Dorsolateral prefrontal cortex (tissue), 122 donors: ENCODE measurements at places on chromosomes 12 and 14. TPM values are rescaled to one million over a fixed set of nuclear protein-coding genes. Genes with fewer than 3 reads are reported as not detected.

- DNase-seq = no peak
Measured at GRCh38 chr14:59321626-59321949, 133.1 kb downstream of the DAAM1 start.

The VPS29 gene
- total RNA-seq = 89.1 TPM

DNA sequence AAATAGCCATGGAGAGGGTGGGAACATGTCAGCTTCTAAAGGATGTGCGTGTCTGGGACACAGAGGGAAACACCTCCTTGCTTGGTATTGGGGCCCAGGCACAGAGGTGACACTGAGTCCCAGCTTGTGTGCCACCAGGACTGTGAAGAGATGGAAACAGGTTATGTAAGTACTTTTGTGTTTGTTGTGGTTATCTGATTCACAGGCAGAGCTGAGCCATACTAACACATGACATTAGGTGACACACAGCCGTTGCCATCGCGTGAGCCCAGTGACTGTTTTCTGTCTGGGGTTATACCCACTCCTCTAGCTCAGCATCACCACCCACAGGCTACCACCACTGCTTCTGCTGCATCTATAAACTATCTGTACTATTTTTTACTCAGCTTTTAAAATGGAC is 12.1 kb upstream of the FLVCR2 start:
- no peak for DNase-seq

The TSHR gene
- total RNA-seq = not detected

The KRT75 gene
- not detected for total RNA-seq

- no peak for DNase-seq
Measured at GRCh38 chr12:125650587-125650986, 585.4 kb downstream of the AACS start.

DNA sequence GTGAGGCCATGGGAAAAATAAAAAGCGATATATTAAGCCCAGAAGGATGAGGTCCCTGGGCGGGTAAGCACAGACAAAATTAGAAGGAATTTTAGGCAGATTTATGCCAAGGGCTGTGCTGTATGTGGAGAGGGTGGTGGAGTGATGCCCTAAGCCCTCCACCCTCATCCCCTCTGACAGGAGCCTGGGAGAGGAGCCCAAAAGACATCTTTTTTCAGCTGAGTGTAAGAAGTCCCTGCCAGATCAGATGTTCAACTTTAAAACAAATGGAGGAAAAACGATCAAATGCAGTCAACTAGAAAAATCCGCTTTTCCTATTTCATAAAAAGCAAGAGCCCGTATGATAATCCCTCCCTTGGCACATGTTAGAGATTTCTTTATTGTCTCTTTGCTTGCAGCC is 47.7 kb upstream of the NRXN3 start:
- no peak for DNase-seq

The TBC1D30 gene
- 24.7 TPM for total RNA-seq

The LMO3 gene
- 320 TPM for total RNA-seq

The CCDC175 gene
- 3.3 TPM for total RNA-seq

DNA sequence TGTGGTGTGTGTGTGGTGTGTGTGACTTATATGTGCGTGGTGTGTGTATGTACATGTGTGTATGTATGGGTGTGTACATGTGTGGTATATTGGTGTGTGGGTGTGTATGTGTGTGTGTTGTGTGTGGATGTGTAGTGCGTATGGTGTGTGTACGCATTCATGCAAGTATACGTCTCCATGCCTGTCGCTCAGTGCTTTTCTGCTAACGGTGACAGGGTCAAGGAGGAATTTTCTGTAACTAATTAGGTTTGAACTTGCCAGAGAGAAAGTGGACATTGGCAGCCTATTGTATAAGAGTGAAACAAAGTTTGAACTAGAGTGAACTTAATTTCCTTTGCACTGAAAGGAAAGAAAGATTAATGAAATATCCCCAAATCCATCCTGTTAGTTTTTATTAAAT is 120.9 kb upstream of the GSC start:
- DNase-seq = no peak

The PRH2 gene
- total RNA-seq = not detected

DNA sequence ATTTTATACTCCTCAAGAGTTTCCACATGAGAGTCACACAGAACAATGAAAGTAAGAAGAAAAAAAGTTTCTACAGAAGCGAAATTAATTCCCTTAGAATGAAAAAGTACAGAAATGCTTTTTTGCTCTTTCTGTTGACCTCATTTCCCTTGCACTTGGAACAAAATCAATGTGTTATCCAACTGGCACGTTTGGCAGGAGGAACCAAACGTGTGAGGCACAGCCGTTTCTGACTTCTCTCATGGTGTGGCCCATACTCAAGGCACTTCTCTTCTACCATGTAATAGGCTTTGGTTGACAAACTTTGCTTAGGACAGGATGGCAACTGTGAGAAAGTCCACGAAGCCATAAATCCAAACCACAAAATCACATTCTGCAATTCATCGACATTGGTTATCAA is 297.0 kb downstream of the FUT8 start:
- no peak for DNase-seq

GRCh38 chr12:47740606-47741339 is 15.5 kb upstream of the ENDOU start:
- DNase-seq = no peak

The PRH1 gene
- 52.5 TPM for total RNA-seq

- no peak for DNase-seq
Measured at GRCh38 chr12:115983226-115983798, 294.2 kb downstream of the MED13L start.

The ERP27 gene
- 0.22 TPM for total RNA-seq

DNA sequence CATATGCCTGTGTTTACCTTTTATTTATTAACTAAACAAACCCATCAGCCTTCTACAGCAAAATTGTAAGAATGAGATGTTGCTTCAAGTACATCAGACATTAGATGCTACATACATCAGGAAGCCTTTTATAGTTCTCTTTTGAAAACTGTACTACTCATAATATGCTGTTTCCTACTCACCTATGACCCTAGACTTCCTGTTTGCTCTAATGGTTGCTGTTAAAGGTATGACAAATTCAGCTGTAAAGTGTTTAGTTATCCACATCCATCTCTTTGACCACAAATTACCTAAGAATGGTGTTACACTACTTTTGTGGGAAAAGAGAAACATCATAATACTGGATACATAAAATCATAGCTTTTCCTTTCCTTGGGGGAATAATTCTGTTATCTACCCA is 220.0 kb downstream of the RAD51B start:
- no peak for DNase-seq

DNA sequence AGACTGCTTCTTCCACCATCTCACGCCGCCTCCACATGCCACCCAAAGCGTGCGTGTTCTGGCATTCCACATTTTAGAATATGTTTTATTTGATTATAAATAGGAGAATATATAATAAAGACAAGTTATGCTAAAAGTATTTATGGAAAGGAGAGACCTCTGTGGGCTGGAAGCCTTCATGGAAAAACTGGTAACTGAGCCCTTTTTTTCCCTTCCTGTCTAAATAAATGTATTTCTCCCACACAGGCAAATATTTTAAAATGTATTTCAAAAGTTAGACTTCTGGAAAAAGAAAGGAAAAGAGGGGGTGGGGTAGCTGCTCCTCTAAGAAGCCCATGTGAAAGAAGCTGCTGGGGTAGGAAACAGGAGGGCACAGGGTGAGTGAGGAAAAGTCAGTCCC is 16.1 kb upstream of the NR4A1 start:
- DNase-seq = no peak

- no peak for DNase-seq
Measured at GRCh38 chr12:126434412-126434985, 1369.3 kb downstream of the AACS start.

The NRDE2 gene
- total RNA-seq = 17.8 TPM

The DEPDC4 gene
- 1.3 TPM for total RNA-seq

DNA sequence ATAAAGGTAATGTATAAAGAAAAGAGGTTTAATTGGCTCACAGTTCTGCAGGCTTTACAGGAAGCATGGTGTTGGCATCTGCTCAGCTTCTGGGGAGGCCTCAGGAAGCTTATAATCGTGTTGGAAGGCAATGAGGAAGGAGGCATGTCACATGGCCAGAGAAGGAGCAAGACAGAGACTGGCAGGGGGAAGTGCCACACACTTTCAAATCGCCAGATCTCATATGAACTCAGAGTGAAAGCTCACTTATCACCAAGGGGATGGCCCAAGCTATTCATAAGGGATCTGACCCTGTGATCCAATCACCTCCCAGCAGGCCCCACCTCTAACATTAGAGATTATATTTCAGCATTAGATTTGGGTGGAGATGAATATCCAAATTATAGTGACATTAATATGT is 26.3 kb downstream of the LDHB start:
- DNase-seq = no peak

DNA sequence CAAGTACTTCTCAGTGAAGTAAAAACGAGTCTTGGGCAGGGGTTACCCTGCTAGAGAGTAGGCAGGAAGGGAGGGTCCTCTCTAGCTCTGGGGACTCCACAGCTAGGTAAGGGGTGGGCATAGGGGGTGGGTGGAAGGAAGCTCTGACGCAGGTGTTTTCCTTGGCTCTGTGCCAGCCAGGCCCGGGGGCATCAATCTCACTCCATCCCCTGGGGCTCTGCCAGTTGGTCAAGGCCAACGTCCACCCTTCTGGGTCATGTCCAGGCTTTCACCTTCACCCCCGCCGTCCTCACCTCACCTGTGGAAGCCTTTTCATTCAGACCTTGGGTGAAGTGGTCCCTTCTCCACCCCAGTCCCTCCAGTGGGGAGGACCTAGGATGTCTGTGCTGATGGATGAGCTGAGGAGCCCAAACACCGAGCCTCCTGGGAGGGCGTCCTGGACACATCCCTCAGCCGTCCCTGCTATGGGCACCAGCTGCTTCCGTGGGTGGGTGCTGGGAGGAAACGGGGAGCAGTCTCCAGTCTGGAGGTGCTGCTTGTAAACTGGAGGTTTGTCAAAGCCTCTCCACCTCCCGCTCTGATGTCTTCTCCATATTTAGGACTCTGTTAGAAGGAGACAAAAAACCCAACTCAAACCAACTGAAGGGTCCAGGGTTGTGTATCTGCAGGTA is 71.5 kb upstream of the SFSWAP start:
- no peak for DNase-seq

The PLD4 gene
- total RNA-seq = 13.0 TPM

DNA sequence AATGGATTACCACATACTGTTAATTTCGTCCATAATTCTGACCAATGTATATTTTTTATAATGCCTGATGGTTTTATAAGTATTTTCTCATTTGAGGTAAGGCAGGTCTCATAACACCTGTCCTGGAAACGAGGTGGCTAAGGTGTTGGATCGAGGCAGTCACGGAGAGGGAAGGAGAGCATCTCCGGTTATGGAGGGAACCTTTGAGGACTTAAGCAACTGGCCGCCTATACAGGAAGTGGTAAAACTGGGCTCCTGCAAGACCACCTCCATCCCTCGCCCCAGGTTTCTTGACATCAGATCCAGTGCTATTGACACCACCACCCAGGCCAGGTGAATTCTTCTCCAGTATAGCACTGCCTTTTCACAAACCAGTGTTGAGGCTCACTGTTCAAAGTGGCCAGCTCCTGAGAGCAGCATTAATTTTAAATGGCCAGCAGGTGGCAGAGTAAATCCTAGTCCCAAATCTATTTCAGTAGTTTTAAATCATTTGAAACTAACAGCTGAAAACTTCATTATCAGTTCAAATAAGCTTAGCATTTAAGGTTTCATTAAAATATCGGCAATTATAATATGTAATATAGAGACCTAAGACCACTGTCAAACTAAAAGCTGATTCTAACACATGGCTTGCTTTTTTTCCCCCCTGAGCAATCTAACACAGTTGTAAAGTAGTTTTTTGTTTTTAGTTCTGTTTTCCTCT is 100.8 kb downstream of the PPM1A start:
- no peak for DNase-seq

GRCh38 chr12:114683709-114684097 is 272 bp downstream of the TBX3 start:
- no peak for DNase-seq

- DNase-seq = no peak
Measured at GRCh38 chr12:130300737-130301535, 36.8 kb upstream of the PIWIL1 start.

DNA sequence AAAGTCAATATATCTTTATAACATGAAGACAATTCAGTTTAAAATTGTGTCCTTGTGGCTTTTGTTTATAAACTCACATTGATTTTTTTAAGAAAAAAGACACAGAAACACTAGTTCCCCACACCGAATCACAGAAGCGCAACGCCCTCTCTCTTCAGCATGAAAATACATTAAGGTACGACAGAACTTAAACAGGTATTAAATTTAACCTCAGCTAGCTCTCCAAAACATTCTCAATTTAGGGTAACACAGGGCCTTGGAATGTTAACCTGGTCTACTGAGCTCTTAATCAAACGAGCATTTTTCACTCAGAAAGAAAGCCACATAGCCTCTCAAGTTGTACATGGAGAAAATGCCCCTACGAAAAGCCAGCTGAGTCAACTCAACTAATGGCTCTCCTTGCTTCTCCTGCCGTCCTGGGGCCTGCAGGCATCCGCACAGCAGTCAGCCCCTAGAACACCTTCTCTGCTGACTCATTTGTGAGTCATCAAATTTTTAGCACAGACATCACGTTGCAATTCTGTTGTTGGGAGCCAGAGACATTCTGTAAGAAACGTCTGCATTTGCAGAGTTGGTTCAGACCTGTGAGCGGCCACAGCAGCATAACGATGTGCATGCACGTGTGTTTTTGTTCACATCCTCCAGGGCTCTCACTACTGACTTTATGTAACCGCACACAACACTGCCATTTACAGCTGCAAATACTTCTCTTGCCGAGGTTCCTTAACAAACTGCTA is 141.6 kb downstream of the ITPR2 start:
- no peak for DNase-seq

- peak; percentile 86 for DNase-seq
Measured at GRCh38 chr12:6764011-6764828, 1.9 kb upstream of the PTMS start.

GRCh38 chr14:67579636-67580035 is 20.4 kb downstream of the PIGH start:
- DNase-seq = no peak

DNA sequence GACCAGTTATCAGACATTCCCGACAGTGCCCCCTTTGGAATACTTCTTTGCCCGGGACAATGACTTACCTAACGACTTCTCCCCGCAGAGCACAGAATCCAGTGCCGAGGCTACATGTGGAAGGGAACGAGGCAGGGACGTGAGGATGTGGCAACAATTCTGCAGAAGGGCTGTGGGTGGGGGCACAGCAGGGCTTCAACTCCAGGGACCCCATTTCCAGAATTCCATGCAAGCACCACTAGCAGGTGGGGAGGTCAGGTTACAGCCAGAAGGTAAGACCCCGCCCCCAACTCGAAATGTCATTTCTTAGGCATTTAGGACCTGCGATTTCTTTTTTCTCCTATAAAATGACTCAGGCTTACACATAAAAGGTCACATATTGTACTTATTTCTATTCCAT is 207.9 kb downstream of the TMEM132C start:
- DNase-seq = no peak

DNA sequence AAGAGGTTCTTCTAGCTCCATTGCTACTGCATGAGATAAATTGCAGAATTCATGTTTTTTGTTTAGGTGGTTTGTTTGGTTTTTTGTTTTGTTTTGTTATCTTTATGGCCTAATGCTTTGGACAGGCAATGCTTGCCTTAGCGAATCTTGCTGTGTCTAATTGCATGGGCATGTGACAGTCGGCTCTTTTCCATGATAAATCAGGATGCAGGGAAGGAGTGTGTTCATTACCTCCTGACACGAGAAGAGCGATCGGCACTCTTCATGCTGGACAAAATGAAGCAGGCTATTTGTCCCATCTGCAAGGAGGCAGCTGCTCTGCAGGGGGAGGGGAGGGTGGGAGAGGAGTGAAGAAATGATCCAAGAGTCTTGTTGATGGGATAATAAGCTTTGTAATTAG is 6.5 kb downstream of the CCDC60 start:
- DNase-seq = no peak

GRCh38 chr14:75835737-75836136 is 146.1 kb downstream of the TGFB3 start:
- DNase-seq = no peak
